DMS53 (cell line): ENCODE measurements at places on chromosomes 16 and 17.

DNA sequence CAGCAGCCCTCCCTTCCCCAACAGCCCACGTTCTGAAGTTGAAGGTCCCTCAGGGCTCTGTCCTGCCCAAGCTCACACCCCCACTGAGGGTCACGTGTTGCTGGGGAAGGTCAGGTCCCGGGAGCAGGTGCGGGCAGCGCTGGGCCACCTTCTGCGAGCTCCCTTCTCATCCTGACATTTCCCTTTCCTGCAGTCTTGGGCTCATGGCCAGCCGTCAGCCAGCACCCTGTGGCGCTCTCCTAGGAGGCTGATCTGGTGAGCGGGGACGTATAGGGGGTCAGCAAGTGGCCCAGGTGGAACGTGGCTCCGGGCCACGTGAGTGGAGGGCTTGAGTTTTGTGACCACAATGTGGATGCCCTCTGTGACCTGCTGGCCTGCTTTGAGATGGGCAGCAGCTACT, 73.4 kb downstream of the RAP1GAP2 start:
- no peak for DNase-seq

GRCh38 chr16:77468831-77469230, 34.0 kb upstream of the ADAMTS18 start:
- DNase-seq: no peak

DNA sequence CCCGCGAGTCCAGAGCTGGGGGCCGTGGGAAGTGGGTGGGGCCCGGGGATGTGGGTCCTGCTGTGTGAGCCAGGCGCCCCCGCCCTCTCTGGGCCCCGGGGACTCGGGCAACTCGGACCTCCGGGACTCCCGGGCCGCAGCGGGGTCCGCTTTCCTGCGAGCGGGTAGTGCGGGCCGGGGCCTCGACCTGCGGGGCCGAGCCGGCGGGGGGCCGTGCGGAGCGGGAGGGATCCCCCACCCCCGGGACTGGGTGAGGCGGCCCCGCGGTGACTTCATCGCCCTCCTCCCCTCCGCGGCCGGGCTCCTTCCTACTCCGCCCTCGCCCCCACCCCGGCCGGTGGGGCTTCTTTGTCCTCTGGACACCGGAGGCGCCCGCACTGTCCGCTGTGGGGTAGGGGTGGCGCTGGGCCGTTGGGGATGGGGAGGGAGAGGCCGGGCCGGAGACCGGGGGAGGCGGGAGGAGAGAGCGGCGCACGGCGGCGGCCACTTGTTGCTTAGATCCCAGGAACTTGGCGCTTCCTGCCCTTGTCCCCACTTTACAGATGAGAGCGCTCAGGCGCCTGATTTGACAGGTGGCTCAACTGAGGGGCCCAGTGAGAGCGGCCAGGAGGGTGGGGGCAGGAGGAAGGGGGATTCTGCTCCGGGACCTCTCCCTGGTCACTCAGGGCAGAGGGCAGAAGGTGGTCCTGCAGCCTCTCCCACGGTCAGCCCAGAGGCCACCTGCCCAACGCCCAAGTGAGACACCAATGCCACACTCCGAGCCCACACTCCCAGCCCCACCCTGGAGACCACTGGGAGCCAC, 874 bp downstream of the CMTM3 start:
- no peak for DNase-seq

- no peak for DNase-seq
Measured at GRCh38 chr16:11253995-11254912, 1.8 kb downstream of the SOCS1 start.

DNA sequence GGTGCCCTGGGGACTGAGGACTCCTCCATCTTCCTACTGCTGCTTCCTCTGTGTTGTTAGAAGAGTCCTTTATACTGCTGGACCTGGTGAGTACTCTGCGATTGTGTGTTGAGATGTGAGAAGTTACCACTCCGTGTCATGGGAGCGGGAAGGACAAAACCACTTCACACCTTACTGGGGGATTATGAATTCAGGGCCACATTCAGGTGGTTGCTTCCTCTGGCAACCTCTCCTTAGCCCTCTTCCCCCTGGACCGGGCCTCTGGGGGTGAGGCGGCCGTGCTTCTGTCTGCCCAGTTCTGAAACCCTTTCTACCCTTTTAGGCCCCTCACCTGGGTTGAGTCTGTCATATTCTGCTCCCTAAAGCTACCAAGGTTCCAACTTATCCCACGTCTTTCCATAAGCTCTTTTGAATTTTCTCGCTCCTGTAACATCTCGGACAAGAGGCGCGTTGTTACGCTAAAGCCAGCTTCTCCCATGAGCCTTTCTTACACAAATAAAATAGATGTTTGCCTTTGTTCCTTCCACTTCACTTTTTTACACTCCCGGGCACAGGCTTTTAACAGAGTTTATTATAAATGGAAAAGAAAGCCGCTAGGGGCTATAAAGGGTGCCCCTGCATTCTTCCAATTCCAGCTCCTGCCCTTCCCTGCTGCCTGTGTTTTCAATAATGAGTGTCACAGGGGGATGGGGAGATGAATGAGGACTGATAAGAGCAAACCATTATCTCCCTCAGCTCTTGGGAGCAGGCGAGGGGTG, 20.7 kb upstream of the CDH13 start:
- DNase-seq: no peak

- DNase-seq: no peak
Measured at GRCh38 chr17:43810226-43810715, 22.7 kb downstream of the MPP3 start.

DNA sequence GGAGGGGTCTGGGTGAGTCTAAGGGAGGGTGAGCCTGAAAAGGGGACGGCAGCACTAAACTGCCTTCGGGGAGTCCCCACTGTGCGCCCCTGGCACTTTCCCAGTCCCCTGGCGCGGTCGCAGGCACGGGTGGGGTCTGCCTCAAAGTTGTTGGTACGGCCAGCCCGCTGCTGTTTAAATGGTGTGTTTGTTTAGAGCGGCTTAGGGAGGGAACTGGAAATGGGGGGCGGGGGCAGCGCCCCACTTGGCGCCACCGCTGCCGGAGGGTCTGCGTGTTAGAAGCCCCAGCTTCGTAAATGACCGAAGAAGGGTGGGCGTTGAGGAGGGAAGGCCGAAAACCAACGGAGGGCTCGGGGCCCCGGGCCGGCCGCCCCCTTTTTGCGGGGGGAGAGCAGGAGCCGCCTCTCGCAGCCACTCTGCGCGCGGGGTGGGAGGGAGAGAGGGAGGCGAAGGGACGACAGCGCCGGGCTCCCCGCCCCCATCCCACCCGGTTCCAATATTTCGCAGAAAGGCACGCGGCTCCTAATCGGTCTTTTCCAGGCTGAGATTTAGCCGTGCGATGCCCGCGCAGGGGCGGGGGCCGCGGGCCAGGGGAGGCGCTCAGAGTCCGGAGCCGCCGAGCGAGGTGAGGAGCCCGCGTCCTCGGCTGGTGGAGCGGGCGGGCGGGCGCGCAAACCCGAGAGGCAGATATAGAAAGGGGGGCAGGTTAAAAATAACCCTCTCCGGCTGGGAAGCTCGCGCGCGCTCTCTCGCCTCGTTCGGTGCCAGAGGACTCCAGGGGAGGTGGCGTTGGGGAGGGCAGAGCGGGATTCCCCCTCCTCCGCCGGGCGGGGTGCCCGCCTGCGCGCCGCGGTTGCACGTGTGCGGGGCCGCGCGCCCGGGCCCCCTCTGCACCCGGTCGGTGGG, 54.9 kb downstream of the SREBF1 start:
- DNase-seq: peak; percentile 74

- DNase-seq: no peak
Measured at GRCh38 chr17:6126768-6127167, 56.6 kb downstream of the WSCD1 start.

DNA sequence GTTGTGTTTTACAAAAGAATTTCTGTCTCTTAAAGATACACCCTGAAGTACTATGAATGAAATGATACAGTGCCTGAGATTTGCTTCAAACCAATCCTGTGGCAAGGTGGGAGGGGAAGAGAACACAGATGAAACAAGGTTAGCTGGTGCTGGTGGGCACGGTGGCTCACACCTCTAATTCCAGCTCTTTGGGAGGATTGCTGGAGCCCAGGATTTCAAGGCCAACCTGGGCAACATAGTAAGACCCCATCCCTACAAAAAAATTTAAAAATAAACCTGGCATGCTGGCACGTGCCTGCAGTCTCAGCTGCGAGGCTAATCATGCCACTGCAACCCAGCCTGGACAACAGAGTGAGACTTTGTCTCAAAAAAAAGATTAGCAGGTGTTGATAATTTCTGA, 67.3 kb upstream of the FA2H start:
- DNase-seq: no peak

- DNase-seq: peak; percentile 90
Measured at GRCh38 chr17:57940231-57940630, 15.0 kb downstream of the CUEDC1 start.

DNA sequence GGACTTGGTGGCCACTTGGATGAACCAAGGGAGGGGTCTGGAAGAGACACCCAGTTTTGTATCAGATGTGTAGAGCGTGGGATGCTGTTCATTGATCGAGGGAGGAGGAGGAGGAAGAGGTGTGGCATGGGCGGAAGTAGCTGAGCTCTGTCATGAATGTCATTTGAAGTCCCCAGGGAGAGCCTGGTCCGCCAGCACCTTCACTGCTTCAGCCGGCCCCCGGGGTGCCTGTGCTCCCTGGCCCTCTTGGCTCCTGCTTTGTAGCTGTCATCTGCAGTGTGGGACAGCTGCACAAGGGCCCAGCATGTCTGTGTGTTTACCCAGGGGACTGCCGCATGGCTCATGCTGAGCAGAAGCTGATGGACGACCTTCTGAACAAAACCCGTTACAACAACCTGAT, 75.4 kb upstream of the RBL2 start:
- DNase-seq: no peak

- no peak for DNase-seq
Measured at GRCh38 chr16:3873482-3874173, 6.9 kb downstream of the CREBBP start.

DNA sequence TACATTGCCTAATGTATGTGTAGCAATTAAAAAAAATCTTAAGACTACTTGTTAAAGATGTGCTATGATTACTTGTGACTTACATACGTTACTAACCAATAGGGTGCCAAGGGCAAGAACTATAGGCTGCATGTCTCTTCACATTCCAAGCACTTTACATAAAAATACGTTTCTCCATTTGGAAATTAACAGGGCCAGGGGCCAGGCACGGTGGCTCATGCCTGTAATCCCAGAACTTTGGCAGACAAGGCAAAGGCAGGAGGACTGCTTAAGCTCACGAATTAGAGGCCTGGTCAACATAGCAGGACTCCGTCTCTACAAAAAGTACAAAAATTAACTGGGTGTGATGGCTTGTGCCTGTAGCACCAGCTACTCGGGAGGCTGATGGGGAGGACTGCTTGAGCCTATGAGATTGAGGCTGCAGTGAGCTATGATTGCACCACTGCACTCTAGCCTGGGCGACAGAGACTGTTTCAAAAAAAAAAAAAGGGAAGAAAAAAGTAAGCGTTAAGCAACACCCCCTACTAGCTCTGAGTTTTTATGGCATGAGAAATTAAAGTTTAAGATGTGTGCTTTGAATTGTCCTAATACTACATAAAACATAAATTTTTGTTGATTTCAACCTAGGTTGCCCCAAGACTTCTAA, 12.3 kb downstream of the PSMD12 start:
- no peak for DNase-seq

- no peak for DNase-seq
Measured at GRCh38 chr17:74309902-74310301, 16.1 kb upstream of the KIF19 start.

GRCh38 chr17:63542218-63542545, 8.1 kb upstream of the DCAF7 start:
- no peak for DNase-seq

DNA sequence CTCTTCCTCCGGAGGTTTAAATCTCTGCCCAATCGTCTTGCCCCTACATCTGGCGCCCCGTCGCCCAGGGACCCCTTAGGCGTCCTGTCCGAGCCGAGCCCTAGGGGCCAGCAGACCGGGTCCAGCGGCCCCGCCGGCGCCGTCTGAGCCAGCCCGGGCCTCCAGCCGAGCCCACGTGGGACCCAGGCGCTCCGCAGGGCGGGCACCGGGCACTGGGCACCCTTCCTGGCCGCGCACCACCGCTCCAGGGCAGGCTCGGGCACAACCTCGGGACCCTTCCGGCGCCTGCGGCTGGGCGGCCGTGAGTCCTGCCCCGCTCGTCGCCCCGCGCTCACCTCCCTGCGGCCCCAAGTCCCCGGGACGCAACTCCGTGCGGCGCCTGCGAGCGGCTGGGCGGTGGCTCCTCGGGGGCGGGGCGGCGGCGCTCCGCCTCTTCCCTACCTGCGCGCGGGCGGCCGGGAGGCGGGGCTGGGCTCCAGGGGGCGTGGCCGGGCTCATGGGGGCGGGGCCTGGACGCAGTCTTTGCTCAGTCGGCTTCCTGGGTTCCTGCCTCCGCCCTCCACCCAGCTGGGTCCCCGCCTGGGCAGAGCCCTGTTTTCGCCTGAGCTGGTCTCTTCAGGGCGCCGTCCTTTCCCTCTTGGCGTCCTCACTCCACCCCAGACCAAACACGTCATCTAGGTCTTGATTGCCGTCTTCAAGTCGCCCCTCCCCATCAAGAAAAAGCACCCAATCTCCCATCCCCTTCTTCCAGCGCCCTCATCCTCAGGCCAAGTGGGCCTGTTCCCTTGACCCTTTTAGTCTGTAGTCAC, at the start of gene RHBDF2:
TSS of gene RHBDF2 (minus strand) at position 406 of the 809 bp plus-strand sequence. CDS start 19,899 bp downstream, outside the sequence.
- peak; percentile 92 for DNase-seq

DNA sequence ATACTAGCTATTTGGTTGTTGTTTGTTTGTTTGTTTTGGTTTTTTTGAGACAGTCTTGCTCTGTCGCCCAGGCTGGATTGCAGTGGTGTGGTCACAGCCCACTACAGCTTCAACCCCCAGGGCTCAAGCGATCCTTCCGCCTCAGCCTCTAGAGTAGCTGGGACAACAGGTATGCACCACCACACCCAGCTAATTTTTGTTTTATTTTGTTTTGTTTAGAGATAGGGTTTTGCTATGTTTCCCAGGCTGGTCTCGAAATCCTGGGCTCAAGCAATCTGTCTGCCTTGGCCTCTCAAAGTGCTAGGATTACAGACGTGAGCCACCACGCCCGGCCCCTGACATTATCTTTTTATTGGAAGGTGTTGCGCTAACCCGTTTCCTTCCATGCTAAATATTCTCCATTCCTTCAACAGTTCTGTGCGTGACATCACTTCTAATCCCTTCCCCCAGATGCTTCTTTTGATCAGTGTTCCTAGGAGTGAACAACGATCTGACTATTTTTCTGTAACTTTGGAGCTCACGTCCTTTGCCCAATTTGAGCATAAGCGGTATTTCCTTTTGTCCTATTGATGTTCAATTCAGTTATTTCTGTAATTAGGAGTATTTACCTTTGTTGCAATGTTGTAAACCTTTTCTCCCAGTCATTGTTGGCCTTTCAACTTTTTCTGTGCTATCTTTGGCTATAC, 30.2 kb upstream of the EMP2 start:
- no peak for DNase-seq

- DNase-seq: peak; percentile 86
Measured at GRCh38 chr17:66444031-66444430, 141.6 kb downstream of the PRKCA start.

DNA sequence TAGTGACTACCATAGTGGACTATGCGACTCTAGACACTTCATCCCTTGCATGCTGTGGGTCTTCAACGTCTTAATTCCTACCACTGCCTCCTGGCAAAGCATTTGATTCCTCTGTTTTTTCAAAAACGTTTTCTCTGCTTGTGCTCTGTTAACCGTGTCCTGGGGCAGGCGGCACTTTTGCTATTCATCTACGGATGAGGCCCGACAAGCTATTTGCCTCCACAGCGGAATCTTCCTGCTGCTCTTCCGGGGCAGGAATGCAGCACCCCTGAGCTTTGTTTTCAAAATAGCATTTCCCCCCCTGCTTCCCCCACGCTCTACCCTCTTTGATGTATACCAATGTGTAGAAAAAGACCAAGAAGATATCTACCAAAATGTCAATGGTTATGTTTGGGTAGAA, 39.8 kb upstream of the METTL16 start:
- no peak for DNase-seq

GRCh38 chr17:917391-917811, 62.2 kb downstream of the NXN start:
- no peak for DNase-seq
